MG63 (cell line): ENCODE measurements at places on chromosomes 2 and 18. TPM values are rescaled to one million over a fixed set of nuclear protein-coding genes. Genes with fewer than 3 reads are reported as not detected.
A peak's percentile ranks its signal among the peaks of the same experiment; 100 is the strongest.

- DNase-seq: peak; percentile 15
Observed at GRCh38 chr2:25168256-25169072, at the start of gene POMC. POMC (minus strand) TSS chr2:25168580; CDS start chr2:25164772, 3,808 bp downstream.

GRCh38 chr2:211354481-211354880 is 798.1 kb downstream of the CPS1 start:
- DNase-seq: no peak

DNA sequence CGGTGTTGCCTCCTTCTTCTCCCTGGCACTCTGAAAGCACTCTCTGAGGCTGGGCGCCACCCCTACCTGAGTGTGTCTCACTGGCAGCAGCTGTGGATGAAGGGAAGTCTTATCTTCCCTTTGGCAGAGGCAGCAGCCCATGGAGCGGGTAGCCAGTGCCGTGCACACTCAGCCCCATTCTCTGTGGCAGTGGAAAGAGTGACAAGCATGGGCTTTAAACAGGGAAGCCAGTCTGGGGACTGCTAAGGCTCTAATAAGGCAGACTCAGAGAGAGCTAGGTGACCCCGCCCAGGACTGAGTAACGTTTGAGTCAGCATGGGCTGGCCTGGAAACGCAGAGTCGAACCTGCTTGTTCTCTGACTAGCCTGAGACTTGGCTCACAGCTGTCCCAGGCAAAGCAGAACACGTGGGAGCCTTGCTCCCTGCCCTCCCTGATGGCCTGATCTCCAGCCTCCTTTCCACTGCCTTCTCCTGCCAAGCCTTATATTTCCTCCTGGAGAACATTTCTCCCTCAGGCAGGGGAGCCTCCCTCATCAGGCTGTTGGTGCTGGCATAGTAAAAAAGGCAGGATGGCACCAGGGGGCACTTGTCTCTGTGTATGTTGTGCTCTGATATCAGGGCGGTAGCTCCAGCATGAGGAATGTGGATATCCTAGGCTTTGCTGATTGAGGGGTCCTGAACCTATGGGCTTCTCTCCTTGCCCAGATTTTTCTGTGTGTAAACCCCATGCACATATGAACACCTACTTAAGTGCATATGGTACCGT is 93.9 kb upstream of the LGALSL start:
- DNase-seq: peak; percentile 97

DNA sequence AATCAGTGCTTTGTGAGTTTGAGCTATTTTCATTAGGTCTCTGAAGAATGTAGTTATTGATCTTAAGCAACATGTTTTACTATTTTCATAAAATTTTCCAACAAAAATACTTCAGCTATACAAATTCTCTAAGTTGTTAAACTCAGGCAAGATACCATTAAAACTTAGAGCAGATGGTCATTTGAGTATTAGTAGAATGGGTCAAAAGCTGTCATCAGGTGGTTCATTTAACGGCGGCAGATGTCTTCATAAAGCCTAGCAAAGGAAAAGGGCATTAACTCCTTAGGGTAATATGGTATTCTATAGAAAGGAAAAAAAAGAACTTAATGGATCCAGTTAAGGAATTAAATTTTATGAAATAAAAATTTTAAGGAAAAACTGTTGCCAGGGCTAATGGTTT is 19.2 kb downstream of the MIB1 start:
- DNase-seq: no peak

- no peak for DNase-seq
Observed at GRCh38 chr2:196959281-196959680, 32.8 kb upstream of the PGAP1 start.

The RESP18 gene
- total RNA-seq: not detected in 2 replicates

The RAB31 gene
- total RNA-seq: 16.7 and 19.5 TPM in 2 replicates

The TUBB8B gene
- not detected in 2 replicates for total RNA-seq

The MARCO gene
- total RNA-seq: not detected in 2 replicates

The CPLX4 gene
- total RNA-seq: not detected in 2 replicates
